ENCODE measurements at places on chromosomes 11 and 22. TPM values are rescaled to one million over a fixed set of nuclear protein-coding genes. Genes with fewer than 3 reads are reported as not detected.

- H3K36me3 ChIP-seq, result no peaks in the 10 kb centered on the region
- H3K27me3 ChIP-seq, result peaks cover 66% of the 10 kb centered on the region
- H3K4me3 ChIP-seq, result no peak overlapping the region
- no peaks in the 10 kb centered on the region for H3K4me1 ChIP-seq
These were observed 21.5 kb downstream of the LRRC32 start for GRCh38 chr11:76649011-76649410.

- no peaks in the 10 kb centered on the region for H3K36me3 ChIP-seq
- H3K27ac ChIP-seq, result no peak overlapping the region
- H3K27me3 ChIP-seq, result peaks cover 12% of the 10 kb centered on the region
- no peaks in the 10 kb centered on the region for H3K4me1 ChIP-seq
- H3K4me3 ChIP-seq, result no peak overlapping the region
- DNase-seq, result no peak
These were observed 73.6 kb downstream of the DSCAML1 start for GRCh38 chr11:117723277-117724024.

DNA sequence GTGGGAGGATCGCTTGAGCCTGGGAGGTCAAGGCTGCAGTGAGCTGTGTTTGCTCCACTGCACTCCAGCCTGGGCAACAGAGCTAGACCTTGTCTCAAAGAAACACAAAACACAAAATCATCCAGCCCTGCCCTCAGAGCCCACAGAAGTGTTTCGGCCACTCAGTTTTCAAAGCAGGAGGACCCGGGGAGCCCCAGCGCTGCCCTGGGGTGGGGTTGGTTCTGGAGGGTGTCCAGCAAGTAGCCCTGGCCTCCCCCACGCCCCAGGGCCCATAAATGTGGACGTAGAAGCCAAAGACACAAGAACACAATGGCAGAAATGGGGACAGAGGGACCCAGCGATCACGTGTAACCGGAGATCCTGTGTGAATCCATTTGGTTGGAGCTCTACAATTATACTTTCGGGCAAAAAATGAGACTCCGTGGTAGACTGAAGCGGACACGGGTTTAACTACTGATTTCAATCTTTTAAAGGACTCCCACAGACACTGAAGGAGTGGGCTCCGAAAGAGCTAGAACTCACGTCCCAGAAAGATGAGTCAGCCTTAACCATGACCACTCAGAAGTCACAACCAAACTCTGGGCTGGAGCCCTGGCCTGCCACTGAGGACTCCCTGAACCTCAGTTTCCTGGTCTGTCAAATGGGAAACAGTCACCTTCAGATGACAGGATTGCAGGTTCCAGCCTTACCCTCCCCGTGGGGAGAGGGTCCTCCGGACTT is 9.0 kb upstream of the CYTH4 start:
- peaks cover 2% of the 10 kb centered on the region for H3K27me3 ChIP-seq
- DNase-seq, result peak; percentile 71
- H3K4me3 ChIP-seq, result peak overlapping the region; percentile 1
- peaks cover 54% of the 10 kb centered on the region for H3K4me1 ChIP-seq

GRCh38 chr11:125426818-125427528 is 69.1 kb downstream of the FEZ1 start:
- H3K4me1 ChIP-seq, result no peaks in the 10 kb centered on the region
- H3K4me3 ChIP-seq, result no peak overlapping the region
- H3K36me3 ChIP-seq, result no peaks in the 10 kb centered on the region
- H3K27ac ChIP-seq, result no peak overlapping the region
- no peak for DNase-seq

GRCh38 chr11:91220476-91221202 is 997.8 kb upstream of the CHORDC1 start:
- no peak overlapping the region for H3K4me3 ChIP-seq
- H3K27ac ChIP-seq, result no peak overlapping the region
- no peaks in the 10 kb centered on the region for H3K4me1 ChIP-seq
- DNase-seq, result no peak

DNA sequence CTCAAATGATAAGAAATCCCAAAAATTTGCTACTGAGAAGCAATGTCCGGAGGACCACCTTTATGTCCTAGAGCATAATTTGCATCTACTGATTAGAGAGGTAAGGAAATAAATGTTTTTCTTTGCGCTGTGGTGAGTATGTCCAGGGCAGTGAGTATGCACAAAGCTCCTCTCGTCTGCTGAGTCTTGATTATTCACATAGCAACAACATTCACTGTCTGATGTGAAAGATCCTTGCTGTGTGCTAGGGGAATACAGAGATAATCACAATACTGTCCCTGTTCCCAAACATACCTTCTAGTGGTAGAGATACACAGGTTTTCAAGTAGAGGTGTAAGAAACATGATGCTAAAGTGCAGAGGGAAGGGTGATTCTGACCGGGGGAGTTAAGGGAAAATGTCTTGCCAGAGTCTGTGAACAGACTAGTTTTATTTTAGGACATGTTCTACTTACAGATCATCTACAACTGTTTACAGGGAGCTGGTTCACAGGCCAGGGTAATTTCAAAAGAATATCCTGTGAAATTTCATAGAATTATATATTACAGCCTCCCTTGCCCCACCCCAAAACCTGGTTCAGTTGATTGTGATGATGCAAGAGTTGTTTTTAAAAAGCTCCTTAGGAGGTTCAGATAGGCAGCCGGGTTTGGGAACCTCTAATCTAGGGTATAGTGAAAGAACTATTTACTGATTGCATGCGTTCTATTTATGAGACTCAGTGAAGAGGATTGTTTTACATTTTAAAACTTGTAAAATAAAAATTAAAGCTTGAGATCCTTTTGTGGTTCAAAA is 12.6 kb downstream of the MED17 start:
- no peak for DNase-seq
- no peak overlapping the region for H3K4me3 ChIP-seq
- H3K27ac ChIP-seq, result no peak overlapping the region
- peaks cover 53% of the 10 kb centered on the region for H3K36me3 ChIP-seq

GRCh38 chr22:26949193-26949592 is 291.8 kb downstream of the MIAT start:
- H3K36me3 ChIP-seq, result no peaks in the 10 kb centered on the region
- H3K27ac ChIP-seq, result no peak overlapping the region
- no peaks in the 10 kb centered on the region for H3K4me1 ChIP-seq

- peak; percentile 55 for DNase-seq
- H3K4me3 ChIP-seq, result peak overlapping the region; percentile 53
- H3K4me1 ChIP-seq, result peaks cover 30% of the 10 kb centered on the region
- H3K36me3 ChIP-seq, result no peaks in the 10 kb centered on the region
These were observed 1.4 kb upstream of the BATF2 start for GRCh38 chr11:64998141-64998540.

- no peak overlapping the region for H3K4me3 ChIP-seq
- H3K36me3 ChIP-seq, result peaks cover 25% of the 10 kb centered on the region
- peaks cover 40% of the 10 kb centered on the region for H3K4me1 ChIP-seq
- H3K27ac ChIP-seq, result no peak overlapping the region
- no peak for DNase-seq
These were observed 83.9 kb downstream of the PTPRJ start for GRCh38 chr11:48064306-48064705.

- peak; percentile 56 for DNase-seq
- peaks cover 6% of the 10 kb centered on the region for H3K27me3 ChIP-seq
- H3K4me1 ChIP-seq, result peaks cover 5% of the 10 kb centered on the region
- H3K4me3 ChIP-seq, result no peak overlapping the region
These were observed 13.2 kb downstream of the OTUB1 start for GRCh38 chr11:63999349-64000025.

- no peaks in the 10 kb centered on the region for H3K27me3 ChIP-seq
- H3K27ac ChIP-seq, result no peak overlapping the region
- no peaks in the 10 kb centered on the region for H3K4me1 ChIP-seq
- no peaks in the 10 kb centered on the region for H3K36me3 ChIP-seq
- H3K4me3 ChIP-seq, result no peak overlapping the region
- no peak for DNase-seq
These were observed 113.6 kb upstream of the SOX6 start for GRCh38 chr11:16469968-16470367.

GRCh38 chr11:68880851-68881250 is 22.8 kb downstream of the MRPL21 start:
- no peaks in the 10 kb centered on the region for H3K36me3 ChIP-seq
- no peaks in the 10 kb centered on the region for H3K27me3 ChIP-seq
- no peaks in the 10 kb centered on the region for H3K4me1 ChIP-seq
- no peak for DNase-seq
- no peak overlapping the region for H3K4me3 ChIP-seq

DNA sequence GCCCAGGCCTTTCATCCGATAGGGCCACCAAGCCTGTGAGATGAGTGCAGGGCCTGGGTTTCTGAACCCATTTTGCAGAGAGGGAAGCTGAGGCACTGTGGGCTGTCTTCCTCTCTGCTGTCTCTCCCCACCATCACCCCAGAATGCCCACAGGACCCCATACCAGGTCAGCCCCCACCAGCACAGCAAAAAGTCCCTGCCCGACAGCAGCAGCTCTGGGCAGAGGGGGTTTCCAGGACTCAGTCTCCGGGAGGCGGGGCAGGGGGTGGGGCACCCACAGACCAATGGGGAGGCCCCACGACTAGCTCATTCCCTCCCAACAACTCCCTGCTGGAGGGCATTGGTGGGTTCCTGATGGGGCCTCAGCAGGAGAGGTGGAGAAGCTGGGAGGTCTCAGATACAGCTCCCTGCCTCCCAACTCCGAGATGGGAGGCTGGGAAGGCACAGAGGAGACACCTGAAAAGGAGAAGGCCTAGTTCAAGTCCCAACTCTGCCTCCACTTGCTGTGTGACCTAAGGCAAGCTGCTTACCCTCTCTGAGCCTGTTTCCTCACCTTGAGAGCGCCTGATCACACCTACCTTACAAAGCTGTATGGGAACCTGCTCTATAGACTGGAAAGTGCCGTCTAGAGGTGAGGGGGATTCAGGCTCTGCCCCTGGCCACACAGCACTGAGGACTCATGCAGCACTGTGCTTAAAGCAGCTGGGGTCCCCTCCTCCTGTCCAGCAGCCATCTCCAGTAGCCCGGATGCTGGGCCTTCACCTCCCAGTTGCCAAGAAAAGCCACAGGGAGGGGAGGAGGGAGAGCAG is 3.5 kb downstream of the CBX7 start:
- H3K36me3 ChIP-seq, result peaks cover 3% of the 10 kb centered on the region
- H3K4me3 ChIP-seq, result no peak overlapping the region
- peaks cover 7% of the 10 kb centered on the region for H3K27me3 ChIP-seq
- peak overlapping the region; percentile 44 for H3K27ac ChIP-seq
- DNase-seq, result peak; percentile 71

CD6 gene
- 181 TPM for total RNA-seq
